ENCODE measurements at places on chromosomes 3 and 15. TPM values are rescaled to one million over a fixed set of nuclear protein-coding genes. Genes with fewer than 3 reads are reported as not detected.

The ADAMTS7 gene
- 0.50 TPM for total RNA-seq

The MRAS gene
- 79.3 TPM for total RNA-seq

The MCF2L2 gene
- total RNA-seq: 0.27 TPM

GRCh38 chr15:70741107-70741531 lies 22.2 kb downstream of the UACA start:
- peak; percentile 78 for DNase-seq

GRCh38 chr3:101204246-101204645 lies 116.1 kb downstream of the IMPG2 start:
- no peak for DNase-seq

- DNase-seq: no peak
Observed at GRCh38 chr3:124635169-124635539, 95.1 kb upstream of the UMPS start.

DNA sequence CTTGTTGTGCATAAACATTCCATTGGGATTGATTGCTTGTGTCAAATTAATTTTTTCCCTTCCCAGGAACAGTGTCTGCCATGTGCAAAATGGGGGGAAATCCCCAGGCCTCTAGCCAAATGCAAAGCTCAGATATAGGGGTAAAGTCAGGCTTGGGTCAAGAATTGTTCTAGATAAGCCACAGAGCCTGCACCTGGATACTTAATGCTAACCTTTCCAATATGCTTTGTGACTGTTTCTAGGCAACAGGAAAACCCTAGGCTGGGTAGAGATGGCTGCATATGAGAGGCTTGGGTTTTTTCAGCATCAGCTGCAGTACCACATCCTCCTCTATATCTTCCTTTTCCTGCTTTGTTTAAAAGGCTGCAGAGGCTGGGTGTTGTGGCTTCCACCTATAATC lies 61.9 kb upstream of the ROPN1 start:
- no peak for DNase-seq

GRCh38 chr3:128372707-128373533 lies 93.8 kb downstream of the DNAJB8 start:
- DNase-seq: no peak

All from HFFc6 (cell line).